H9 (cell line): ENCODE measurements at places on chromosomes 4 and X.

GRCh38 chr4:165131247-165131832 lies 18.7 kb upstream of the TMEM192 start:
- no peak overlapping the region for H3K27ac ChIP-seq
- no peak overlapping the region for H3K4me3 ChIP-seq
- DNase-seq = peak; percentile 65
- H3K36me3 ChIP-seq = no peaks in the 10 kb centered on the region
- no peaks in the 10 kb centered on the region for H3K27me3 ChIP-seq

DNA sequence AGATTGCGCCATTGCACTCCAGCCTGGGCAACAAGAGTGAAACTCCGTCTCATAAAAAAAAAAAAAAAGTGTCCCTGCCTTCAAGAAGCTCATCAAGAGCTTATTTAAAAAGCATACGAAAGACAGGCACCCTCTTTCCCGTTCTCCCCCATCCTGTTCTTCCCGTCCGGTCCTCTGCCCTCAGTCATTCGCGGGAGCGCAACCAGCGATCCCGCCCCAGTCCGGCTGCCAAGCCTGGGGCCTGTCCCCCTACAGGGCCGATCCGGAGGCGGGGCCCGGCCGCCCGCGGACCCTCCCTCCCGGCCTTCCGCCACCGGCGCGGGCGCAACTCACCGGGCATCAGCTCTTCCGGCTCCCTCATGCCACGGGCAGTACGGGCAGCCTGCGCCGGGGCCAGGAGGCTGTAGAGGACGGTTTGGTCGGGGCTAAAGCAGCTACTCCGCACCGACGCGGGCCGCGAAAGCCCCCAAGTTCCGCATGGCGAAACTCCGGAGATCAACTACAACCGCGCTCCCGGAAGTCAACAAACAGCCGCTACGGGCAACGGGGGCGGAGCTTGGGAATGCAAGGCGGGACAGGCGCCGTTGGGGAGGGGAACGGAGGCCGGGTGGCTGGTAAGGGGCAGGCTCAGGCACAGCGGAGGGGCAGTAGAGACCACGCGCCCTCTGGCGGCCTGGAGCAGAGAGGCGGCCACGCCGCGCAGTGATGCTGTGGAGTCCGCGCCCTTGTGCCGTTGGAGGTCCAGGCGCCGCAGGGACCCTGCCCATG lies at the start of gene RPGR:
TSS of gene RPGR (minus strand) at position 503 of the 768 bp plus-strand sequence. CDS start at position 361, 142 bp downstream.
- H3K4me3 ChIP-seq = peak within 1 kb of the TSS; percentile 91
- DNase-seq = peak; percentile 94
- H3K27ac ChIP-seq = peak within 1 kb of the TSS; percentile 33
- no peaks in the 10 kb centered on the region for H3K27me3 ChIP-seq
- H3K36me3 ChIP-seq = no peaks in the 10 kb centered on the region

GRCh38 chrX:42485601-42486000 lies 292.4 kb downstream of the PPP1R2C start:
- DNase-seq = no peak
- H3K36me3 ChIP-seq = no peaks in the 10 kb centered on the region
- H3K4me3 ChIP-seq = no peak overlapping the region
- H3K4me1 ChIP-seq = no peaks in the 10 kb centered on the region

GRCh38 chrX:45164021-45164621 lies 36.6 kb downstream of the DIPK2B start:
- no peak overlapping the region for H3K27ac ChIP-seq
- H3K36me3 ChIP-seq = no peaks in the 10 kb centered on the region; the same call in none of the 3 replicates
- DNase-seq = no peak
- H3K4me1 ChIP-seq = no peaks in the 10 kb centered on the region

GRCh38 chrX:18016941-18017340 lies 155.8 kb upstream of the RAI2 start:
- H3K27ac ChIP-seq = no peak overlapping the region
- no peaks in the 10 kb centered on the region for H3K27me3 ChIP-seq
- no peak for DNase-seq
- H3K4me1 ChIP-seq = no peaks in the 10 kb centered on the region
- H3K36me3 ChIP-seq = no peaks in the 10 kb centered on the region
- H3K4me3 ChIP-seq = no peak overlapping the region

- H3K36me3 ChIP-seq = no peaks in the 10 kb centered on the region
- no peaks in the 10 kb centered on the region for H3K4me1 ChIP-seq
- no peak overlapping the region for H3K27ac ChIP-seq
- H3K4me3 ChIP-seq = no peak overlapping the region
- DNase-seq = no peak
- no peaks in the 10 kb centered on the region for H3K27me3 ChIP-seq
Measured at GRCh38 chr4:138821331-138821730, 194.2 kb upstream of the NOCT start.

DNA sequence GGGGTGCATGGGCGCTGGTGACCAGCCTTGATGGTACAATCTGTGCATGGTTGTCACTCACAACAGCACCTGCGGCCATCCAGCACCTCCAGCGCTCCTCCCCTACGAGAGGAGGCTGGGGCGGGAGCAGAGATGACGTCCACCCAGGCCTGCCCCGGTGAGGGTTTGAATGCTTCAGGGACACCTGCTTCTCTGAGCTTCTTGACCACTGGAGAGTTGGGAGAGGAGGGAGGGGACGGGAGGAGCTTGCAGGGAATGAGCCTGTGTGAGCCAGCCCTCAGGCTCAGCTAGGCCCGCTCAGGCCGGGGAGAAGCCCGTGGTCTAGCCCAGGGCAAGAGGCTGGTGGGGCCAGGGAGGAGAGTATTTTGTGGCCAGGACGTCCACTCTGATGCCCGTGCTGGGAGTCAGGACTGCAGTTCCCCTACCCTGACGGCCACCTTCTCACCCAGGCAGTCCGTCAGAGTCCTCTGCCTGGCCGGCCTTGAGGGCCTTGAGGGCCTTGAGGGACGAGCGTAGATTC lies 59.2 kb downstream of the CPZ start:
- H3K27me3 ChIP-seq = no peaks in the 10 kb centered on the region
- no peak overlapping the region for H3K27ac ChIP-seq
- H3K4me1 ChIP-seq = no peaks in the 10 kb centered on the region
- H3K4me3 ChIP-seq = no peak overlapping the region
- no peaks in the 10 kb centered on the region for H3K36me3 ChIP-seq

GRCh38 chr4:185580699-185581098 lies 45.4 kb upstream of the PDLIM3 start:
- H3K4me1 ChIP-seq = peaks cover 3% of the 10 kb centered on the region; the same call in 1 of the 2 replicates
- H3K27ac ChIP-seq = no peak overlapping the region
- no peak overlapping the region for H3K4me3 ChIP-seq
- no peak for DNase-seq

DNA sequence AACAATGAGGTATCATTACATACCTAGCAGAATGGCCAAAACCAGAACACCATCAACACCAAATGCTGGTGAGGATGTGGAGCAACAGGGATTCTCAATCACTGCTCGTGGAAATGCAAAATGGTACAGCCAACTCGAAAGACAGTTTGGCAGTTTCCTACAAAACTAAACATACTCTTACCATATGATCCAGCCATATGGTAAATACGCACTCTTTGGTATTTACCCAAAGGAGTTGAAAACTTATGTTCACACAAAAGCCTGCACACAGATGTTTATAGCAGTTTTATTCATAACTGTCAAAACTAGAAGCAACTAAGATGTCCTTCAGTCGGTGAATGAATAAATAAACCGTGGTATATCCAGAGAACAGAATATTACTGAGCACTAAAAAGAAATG lies 7.8 kb downstream of the CASP3 start:
- H3K4me3 ChIP-seq = no peak overlapping the region
- H3K27ac ChIP-seq = no peak overlapping the region
- DNase-seq = no peak
- peaks cover 22% of the 10 kb centered on the region for H3K36me3 ChIP-seq
- no peaks in the 10 kb centered on the region for H3K27me3 ChIP-seq
- H3K4me1 ChIP-seq = peaks cover 6% of the 10 kb centered on the region

DNA sequence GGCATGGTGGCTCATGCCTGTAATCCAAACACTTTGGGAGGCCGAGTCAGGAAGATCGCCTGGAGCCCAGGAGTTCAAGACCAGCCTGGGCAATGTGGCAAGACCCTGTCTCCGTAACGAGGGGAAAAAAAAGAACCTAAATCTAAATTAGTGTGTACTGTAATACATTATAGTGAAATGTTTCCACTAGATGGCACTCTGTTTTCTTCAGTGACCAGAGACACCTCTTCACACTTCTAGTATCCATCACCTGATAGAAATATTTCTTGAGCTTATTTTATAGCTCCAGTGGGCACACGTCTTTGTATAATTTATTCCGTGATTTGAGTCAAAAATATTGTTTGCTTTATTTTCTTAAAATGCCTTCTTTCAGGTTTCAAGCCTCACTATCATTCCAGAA lies 600.9 kb upstream of the DIPK2B start:
- no peak for DNase-seq
- H3K27ac ChIP-seq = no peak overlapping the region
- H3K27me3 ChIP-seq = no peaks in the 10 kb centered on the region
- peaks cover 43% of the 10 kb centered on the region for H3K36me3 ChIP-seq

DNA sequence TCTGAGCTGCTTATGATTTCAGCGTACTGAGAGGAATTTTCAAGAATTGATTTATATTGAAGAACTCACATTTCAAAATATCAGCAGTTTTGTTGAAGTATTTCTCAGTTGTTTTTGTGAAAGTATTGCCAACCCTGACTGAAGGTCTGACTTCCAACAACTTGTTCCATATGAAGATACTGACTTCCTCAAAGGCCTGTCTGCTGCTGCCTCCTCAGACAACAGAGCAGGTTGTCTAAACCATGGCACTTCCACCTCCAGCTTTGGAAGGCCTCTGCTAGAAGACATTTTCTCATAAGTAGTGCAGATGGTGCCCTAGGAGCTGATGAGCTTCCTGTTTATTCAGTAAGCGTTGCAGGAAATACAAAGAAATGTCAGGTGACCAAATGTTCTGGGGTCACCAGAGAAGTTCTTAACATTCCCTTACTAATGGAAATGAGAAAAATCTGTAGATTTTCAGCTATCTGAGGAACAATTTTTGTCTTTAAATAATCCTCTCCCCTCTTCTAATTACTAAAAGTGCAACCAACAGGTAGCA lies 28.8 kb downstream of the FGF2 start:
- no peak overlapping the region for H3K4me3 ChIP-seq
- H3K36me3 ChIP-seq = no peaks in the 10 kb centered on the region; the same call in 2 of the 3 replicates
- H3K4me1 ChIP-seq = peaks cover 20% of the 10 kb centered on the region
- no peak for DNase-seq
- H3K27ac ChIP-seq = no peak overlapping the region

DNA sequence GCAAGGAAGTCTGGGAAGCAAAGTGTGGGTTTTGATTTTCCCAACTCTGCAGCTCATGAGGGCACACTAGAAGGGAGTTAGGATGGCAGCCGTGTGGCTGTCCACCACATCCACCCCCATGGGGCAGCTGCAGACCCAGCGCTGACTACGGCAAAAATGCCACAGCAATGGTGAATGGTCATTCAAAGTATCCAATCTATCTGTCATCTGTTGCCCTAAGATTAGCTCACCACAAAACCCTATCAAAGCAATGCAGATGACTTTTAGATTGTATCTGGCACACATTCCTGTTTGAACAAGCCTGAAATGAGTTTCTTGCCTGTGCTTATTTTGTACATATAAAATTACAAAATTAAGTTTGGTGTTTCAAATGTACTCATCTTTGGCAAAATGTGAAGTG lies 29.7 kb upstream of the HPSE start:
- DNase-seq = no peak
- no peak overlapping the region for H3K4me3 ChIP-seq
- H3K4me1 ChIP-seq = peaks cover 2% of the 10 kb centered on the region
- no peak overlapping the region for H3K27ac ChIP-seq
- no peaks in the 10 kb centered on the region for H3K27me3 ChIP-seq

GRCh38 chrX:15430076-15430475 lies 45.9 kb upstream of the VEGFD start:
- H3K4me1 ChIP-seq = no peaks in the 10 kb centered on the region
- H3K4me3 ChIP-seq = no peak overlapping the region
- no peak for DNase-seq
- no peaks in the 10 kb centered on the region; the same call in 1 of the 2 replicates for H3K36me3 ChIP-seq
- H3K27me3 ChIP-seq = no peaks in the 10 kb centered on the region

DNA sequence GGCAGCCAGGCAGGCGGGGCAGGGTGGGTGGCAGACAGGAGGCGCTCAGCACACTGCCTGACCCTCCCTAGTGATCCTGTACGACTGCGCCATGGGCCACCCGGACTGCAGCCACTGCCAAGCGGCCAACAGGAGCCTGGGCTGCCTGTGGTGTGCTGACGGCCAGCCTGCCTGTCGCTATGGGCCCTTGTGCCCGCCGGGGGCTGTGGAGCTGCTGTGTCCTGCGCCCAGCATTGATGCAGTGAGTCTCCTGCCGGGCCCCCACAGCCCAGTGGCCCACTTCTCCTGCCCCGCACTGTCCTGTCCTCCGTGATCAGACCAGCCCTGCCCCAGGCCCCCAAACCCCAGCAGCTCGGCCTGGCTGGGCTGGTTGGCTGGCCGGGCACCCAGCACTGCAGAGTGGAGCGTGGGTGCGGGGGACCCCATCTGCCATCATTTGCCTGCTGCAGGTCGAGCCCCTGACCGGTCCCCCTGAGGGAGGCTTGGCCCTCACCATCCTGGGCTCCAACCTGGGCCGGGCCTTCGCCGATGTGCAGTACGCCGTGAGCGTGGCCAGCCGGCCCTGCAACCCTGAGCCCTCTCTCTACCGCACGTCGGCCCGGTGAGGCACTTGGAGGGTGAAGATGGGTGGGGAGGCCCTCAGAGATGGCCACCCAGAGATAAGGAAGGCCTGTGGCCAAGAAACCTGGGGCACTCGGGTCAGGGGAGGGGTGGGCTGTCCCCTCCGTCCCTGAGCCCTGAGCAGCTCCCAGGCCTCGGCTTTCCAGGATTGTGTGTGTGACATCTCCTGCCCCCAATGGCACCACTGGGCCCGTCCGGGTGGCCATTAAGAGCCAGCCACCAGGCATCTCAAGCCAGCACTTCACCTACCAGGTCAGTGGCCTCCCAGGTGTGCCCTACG lies 7.6 kb downstream of the PLXNB3 start:
- DNase-seq = no peak
- H3K27ac ChIP-seq = no peak overlapping the region
- H3K27me3 ChIP-seq = no peaks in the 10 kb centered on the region
- no peaks in the 10 kb centered on the region for H3K36me3 ChIP-seq

DNA sequence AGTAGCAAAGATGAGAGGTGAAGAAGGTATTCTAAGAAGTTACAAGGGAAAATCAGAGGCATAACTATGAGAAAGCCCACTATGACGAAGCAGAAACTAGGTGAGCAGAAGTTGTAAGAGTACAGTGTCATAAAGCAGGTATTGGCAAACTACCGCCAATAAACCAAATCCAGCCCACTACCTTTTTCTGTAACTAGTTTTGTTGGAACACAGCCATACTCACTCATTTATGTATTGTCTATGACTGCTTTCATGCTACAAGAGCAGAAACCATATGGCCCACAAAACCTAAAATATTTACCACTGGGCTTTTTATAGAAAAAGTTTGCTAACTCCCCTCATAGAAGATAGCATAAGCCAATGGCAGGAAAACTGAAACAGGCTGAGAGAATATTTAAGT lies 31.8 kb upstream of the ZCCHC13 start:
- H3K4me1 ChIP-seq = peaks cover 3% of the 10 kb centered on the region; the same call in 1 of the 2 replicates
- H3K36me3 ChIP-seq = peaks cover 54% of the 10 kb centered on the region
- H3K27ac ChIP-seq = no peak overlapping the region
- DNase-seq = no peak
